WTC11 (cell line): ENCODE measurements at places on chromosomes 4 and X. TPM values are rescaled to one million over a fixed set of nuclear protein-coding genes. Genes with fewer than 3 reads are reported as not detected.

Gene ADAMTS3
- total RNA-seq = 3.2 to 4.4 TPM (median 3.8 TPM) in 3 replicates

Gene KLHL8
- total RNA-seq = 6.5 to 7.3 TPM (median 6.8 TPM) in 3 replicates

Gene HSFX2
- total RNA-seq = 0.37 TPM in 1 of 3 replicates, not detected in the others

Gene AKAP4
- total RNA-seq = not detected in 3 replicates

Gene S100P
- 0.55 TPM in 1 of 3 replicates, not detected in the others for total RNA-seq

Gene CEP135
- 11.3 to 13.6 TPM (median 12.9 TPM) in 3 replicates for total RNA-seq

GRCh38 chr4:93436000-93436626, 392.4 kb upstream of the ATOH1 start:
- H3K27me3 ChIP-seq = no peaks in the 10 kb centered on the region
- DNase-seq = no peak
- no peak overlapping the region for H3K4me3 ChIP-seq
- H3K27ac ChIP-seq = no peak overlapping the region
- peaks cover 2% of the 10 kb centered on the region; the same call in 1 of the 2 replicates for H3K36me3 ChIP-seq
- H3K4me1 ChIP-seq = no peaks in the 10 kb centered on the region

GRCh38 chr4:717601-718320, 12.1 kb downstream of the PCGF3 start:
- H3K4me1 ChIP-seq = no peaks in the 10 kb centered on the region
- no peak for DNase-seq
- H3K27me3 ChIP-seq = no peaks in the 10 kb centered on the region
- no peak overlapping the region for H3K27ac ChIP-seq
- no peak overlapping the region for H3K4me3 ChIP-seq
